Activated CD4-positive, alpha-beta T cell treated with anti-CD3 and anti-CD28 coated beads, Interleukin-2, amount 50 U/mL, for 4 hours (primary cell): ENCODE measurements at places on chromosomes 7 and 10.
A peak's percentile ranks its signal among the peaks of the same experiment; 100 is the strongest.

- no peak for DNase-seq
These were observed 147.8 kb downstream of the CYP26A1 start for GRCh38 chr10:93221521-93221920.

GRCh38 chr10:80173466-80173865 lies 31.9 kb downstream of the ANXA11 start:
- no peak for DNase-seq

GRCh38 chr7:106905734-106906133 lies 40.7 kb downstream of the PIK3CG start:
- no peak for DNase-seq

GRCh38 chr10:30542001-30542894 lies 87.3 kb downstream of the LYZL2 start:
- no peak for DNase-seq

DNA sequence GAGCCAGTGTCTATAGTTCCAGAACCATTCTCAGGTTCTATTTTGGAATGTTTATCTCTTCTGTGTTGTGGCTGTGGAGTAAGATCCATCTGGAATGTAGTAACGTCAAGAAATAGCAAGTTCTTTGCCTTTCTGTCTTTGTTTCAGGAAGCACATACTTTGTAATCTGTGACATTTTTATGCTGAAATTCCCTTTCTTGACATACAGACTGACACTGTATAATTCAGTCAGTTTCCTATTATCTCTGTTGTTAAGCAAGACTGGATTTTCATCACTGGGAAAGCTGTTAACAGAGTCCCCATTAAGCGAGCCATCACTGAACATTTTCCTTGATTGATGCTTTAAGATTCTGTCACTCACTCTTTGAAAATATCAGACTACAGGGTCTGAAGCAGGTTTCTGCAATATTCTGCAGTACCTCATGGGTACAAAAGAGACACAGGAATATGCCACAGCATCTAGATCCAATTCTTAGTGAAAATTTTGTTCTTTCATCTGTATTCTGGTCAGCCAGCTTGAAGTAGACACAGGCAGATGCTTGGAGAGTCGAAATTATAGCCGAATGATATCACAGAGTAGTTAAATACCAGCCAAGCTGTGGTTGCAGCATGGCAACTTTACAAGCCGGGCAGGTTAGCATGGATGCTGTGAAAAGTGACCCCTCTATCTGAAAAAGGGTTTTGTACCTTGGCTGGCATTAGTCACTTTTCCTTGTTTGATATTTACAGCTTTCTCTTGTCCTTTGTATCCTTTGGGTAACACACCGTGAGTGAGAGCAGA lies 62.6 kb downstream of the CACNB2 start:
- no peak for DNase-seq

- no peak for DNase-seq
These were observed 14.6 kb upstream of the PRTFDC1 start for GRCh38 chr10:24966962-24967481.

DNA sequence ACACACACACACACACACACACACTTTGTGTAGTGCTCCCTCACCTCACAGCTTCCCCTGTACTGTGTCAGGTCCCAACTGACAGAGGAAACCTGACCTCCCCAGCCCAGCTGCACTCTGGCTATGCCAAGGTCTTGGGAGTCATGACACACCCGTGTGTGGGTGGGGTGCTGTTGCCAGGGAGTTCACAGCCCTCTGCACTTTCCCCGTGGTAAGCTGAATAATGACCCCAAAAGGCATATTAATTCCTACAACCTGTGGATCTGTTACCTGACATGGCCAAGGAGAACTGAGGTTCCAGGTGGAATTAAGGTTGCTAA lies 8.9 kb upstream of the NANOS1 start:
- peak; percentile 32 for DNase-seq

GRCh38 chr7:92608380-92609322 lies 18.5 kb upstream of the FAM133B start:
- no peak for DNase-seq

GRCh38 chr7:111014079-111014478 lies 76.8 kb upstream of the LRRN3 start:
- no peak for DNase-seq

DNA sequence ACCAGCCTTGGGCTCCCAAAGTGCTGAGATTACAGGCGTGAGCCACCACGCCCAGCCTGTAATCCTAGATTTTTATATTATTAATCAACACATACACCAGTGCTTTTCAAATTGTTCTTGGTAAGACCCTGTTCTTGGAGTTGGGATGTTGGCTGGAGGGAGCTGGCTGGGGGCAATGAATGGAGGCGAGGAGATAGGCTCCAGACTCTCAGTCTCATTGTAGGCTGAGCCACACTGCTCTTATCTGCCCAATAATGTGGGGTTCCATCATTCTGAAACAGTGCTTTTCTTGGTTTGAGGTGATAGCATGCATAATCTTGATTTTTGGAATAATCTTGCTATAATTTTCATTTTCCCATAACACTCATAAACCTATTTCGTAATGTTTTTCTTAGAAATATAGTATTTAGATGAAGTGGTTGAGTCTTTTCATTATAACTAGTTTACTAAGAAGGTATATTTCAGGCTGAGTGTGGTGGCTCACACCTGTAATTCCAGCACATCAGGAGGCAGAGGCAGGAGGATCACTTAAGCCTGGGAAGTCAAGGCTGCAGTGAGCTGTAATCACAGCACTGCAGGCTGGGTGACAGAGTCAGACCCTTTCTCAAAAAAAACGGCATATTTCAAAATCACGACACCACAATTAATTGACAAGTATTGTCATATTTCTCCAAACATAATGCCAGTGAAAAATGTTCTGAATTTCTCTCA lies 65.1 kb upstream of the LYZL2 start:
- DNase-seq: no peak

DNA sequence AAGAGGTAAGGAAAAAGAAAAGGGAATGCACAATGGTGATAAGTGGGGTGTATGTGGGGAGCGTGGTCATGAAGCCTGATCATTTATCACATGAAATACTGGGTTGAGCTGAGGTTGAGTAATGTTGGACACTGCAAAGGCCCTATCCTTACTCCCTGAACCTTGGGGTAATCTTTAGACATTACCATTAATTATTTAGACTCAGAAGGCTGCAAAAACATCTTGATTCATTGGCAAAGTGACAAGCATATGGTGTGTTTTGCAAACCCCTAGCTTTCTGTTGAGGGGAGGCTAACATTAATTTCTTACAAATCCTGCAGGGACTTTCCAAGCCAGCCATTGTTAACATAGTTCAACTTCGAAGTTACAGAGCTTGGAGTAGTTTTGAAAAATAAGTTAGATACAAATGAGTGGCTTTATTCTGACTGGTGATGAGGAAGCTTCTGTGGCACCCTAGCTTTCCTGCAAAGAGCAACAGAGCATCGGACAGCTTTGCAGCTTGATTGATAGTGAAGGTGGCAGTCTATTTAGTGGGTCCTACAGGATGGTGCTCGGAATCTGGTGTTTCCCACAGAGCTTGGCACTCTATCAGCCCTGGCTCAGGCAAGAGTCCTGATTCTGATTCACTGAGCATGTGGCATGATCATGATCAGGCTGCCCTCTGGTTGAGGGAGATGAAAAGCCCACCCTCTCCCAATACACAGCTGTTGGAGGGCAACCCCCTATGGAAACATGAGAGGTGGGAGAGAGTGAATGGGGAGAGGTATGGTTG lies 153.7 kb upstream of the NPVF start:
- no peak for DNase-seq

DNA sequence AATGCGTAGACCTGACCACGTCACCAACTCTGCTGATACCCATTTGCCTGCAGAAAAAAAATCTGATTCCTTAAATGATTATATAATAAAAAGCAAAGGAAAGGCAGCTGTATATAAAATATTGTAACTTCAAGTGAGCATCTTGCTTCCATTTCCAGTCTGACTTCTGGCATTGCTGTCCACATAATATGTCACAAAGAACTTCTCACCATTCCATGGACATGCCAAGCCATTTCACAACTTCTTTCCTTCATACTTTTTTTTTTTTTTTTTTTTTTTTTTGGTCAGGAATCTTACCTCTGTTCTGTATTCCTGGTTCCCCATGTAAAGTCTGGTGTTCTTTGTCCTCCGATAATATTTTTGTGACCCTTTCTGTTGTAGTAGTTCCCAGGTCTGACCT lies 165.5 kb downstream of the SND1 start:
- DNase-seq: no peak

- DNase-seq: no peak
These were observed 29.5 kb downstream of the APBB1IP start for GRCh38 chr10:26467639-26468038.

GRCh38 chr7:55063633-55064032 lies 44.8 kb downstream of the EGFR start:
- no peak for DNase-seq

- DNase-seq: no peak
These were observed 1.1 kb upstream of the TRIP6 start for GRCh38 chr7:100865938-100866728.

DNA sequence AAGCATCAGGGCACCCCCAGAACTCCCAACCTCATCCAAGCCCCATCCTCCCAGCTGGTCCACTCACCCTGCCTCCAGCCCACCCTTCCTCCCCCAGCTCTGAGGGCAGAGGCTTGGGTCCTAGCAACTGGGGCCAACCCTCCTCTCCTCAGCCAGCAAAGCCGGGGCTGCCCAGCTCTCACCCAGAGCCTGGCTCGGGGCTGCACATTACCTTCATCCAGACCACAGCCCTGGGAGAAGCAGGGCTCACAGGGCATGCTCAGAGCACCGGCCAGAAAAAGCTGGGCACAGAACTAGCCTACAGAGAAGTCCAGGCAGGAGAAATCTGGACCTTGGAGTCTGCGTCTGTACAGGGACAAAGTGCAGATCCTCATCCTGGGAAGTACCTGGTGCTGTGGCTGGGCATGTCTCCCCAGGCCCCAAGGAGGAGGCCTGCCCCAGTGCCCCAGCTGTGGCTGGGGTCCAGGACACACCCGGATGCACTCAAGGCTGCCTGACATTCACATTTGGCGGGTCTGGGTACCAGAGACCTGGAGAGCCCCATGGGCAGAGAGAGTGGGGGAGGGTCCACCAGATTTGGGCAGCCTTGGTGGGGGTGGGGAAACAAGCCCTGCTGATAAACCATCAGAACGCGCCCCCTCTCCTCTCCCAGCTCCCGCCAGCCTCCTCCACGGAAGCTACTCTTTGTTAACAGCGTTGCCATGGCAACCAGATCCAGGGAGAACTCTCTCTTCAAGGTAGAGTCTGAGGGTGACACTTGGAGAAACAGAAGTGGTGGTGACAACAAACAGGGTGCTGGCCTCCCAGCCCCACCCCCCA lies 5.1 kb downstream of the RASGEF1A start:
- no peak for DNase-seq

DNA sequence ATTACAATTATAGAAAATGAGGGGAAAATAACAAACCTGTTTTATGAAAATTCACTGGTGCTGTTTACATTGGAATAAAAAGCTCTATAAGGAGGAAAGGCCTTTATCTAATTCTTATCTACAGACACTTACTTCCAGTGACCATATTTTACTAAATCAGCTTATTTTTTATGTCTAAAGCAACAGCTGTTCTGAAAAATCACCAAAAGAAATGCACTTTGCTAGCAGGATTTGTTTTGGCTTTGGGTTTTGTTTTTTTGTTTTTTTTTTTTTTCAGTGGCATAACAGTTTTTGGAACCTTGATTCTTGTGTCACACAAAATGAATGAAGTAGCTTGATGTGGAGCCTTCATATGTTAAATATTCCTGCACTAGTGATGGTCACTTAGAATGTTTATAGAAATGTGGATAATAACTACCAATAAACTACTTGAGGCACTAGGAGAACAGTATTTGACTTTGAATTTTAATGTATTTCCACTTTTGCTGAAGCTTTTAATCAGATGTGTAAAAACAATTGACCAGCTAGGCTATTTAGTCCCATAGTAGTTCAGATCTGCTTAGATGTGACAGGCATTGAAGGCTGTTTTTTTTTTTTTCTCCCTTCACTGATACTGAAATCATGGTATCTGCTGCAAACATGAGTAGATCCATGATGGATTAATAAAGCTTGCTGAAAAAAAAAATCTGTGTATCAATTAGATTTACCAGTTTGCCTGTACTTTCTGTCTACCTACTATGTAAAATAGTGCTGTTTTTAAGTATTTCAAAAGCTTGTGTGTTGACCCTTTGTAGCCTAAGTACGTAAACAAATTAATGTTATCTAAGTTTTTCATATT lies 2.8 kb downstream of the ARL4A start:
- DNase-seq: no peak

GRCh38 chr10:43078986-43079273 lies 2.1 kb downstream of the RET start:
- no peak for DNase-seq

GRCh38 chr10:32199714-32200394 lies 143.6 kb upstream of the KIF5B start:
- DNase-seq: no peak

- no peak for DNase-seq
These were observed 90.7 kb downstream of the UNCX start for GRCh38 chr7:1323178-1324027.

DNA sequence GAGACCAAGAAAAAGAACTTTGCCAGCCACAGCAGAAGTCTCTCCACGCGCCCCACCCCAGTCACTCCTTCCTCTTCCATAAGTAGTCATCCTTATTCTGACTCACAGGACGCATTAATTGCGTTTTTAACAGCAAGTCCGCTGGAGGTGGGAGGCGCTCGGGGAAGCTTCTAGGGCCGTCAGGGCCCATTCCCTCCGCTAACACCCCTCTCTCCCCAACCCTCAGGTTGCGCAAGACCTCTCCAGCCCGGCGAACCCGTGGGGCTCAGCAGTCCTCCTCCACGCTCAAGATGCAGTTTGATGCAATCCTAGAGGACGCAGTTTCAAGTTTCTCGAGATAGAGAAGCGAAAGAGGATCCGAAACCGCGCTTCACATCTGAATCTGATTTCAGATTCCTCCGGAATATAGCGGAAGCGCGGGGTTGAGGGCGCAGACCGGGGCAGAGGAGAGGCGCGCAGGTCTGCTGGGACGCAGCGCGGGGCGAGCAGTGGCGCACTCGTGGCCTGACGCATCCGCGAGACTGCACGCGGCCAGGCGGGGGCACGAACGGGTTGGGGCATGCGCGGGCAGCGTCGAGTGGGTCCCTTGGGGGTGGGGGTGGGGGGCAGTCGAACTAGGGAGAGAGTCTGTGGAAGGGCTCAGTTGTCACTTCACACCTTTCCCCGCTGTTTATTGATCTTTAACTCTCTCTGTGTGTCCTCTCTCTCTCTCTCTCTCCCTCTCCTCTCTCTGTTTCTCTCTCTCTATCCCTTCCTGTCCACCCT lies 37.8 kb upstream of the PSAP start:
- DNase-seq: peak; percentile 42

DNA sequence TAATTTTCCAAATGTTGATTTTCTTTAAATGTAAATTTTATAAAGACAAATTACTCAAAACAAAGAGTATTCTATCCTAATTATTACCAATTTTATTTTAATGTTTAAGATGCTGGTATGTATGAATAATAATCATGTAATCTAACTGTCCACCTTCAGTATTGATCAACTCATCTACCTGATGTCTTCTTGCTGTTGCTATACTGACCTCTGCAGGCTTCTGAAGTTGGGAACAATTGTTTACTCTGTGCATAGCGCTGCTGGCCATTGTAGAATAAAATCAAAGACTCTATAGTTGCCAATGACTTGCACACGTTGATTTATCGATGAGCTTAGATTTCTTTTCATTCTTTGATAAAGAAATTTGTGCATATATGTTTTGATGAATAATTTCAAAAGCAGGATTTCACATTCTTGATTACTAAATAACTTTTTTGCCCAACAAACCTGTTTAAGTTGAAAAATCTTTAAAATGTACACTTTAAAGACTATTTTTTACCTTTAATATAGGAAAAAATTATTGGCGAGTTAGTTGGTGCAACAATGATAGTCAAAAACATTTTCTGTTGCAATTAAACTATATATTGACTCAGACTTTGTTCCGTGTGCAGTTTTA lies 282.3 kb downstream of the TFEC start:
- no peak for DNase-seq

GRCh38 chr10:86790394-86790793 lies 34.0 kb downstream of the BMPR1A start:
- DNase-seq: no peak
